ENCODE measurements at places on chromosomes 13 and 19.

- no peak for DNase-seq
Observed at GRCh38 chr13:110265682-110266430, 41.1 kb downstream of the COL4A1 start.

DNA sequence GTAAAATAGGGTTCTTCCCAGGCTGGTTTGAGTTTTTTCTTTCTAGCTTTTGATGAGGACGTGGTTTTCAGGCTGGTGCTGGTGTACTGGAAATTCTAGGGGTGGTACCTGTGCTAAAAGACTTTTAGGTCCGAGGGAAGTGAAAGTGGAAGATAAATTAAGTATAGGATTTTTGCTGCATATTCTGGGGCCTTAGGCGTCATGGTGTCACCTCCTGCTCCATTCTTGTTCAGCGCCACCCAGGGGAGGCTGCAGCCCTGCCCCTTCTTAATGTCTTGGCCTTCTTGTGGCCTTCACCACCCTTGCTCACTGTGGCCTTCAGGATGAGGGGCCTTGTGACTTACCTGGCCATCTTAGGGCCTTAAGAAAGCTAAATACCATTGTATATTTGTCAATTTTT lies 12.4 kb downstream of the ZNF552 start:
- no peak for DNase-seq

DNA sequence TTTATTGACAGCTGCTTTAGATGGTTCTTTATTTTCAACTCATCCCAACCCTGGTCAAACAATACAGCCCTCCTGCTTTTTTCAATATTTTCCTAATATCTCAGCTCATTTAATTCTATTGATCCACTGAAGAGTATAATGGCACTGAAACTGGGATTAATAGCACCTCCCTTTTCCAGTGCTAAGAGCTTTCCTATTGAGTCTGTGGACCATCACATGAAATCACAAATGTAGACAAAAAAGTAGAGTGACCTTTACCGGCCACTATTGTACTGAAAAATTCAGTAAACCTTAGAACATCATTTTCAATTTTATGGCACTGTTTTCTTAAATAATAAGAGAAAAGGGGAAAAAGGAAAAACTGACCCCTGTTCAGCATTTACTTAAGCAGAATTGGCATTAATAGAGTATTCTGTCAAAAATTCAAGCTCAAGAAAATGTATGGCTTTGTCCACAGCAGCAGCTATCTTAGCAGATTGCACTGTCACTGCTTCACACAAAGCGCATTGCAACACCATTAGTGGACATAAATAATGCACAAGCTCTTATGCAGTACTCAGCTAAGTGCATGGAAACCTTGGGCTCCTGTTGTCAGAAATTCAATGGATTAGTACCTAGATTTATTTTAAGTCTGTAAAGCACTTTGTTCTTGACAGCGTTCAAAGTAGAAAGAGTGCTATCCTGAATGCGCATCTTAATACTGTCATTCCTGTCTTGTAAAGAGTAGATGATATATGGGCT lies 851.0 kb upstream of the KLHL1 start:
- no peak for DNase-seq

DNA sequence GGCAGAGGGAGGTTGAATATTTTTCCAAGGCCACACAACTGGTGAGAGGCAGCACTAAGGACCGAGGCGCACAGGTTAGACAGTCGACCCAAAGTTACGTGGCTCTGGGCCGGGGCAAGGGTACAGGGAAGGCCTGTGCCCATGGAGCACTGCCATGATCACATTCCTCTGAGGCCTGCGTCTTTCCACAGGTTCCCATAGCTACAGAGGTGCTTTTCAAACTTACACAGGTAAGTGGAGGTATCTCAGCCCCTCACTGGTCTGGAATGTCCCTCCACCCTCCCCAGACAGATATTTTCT lies 814 bp downstream of the ZNF211 start:
- DNase-seq, result no peak

DNA sequence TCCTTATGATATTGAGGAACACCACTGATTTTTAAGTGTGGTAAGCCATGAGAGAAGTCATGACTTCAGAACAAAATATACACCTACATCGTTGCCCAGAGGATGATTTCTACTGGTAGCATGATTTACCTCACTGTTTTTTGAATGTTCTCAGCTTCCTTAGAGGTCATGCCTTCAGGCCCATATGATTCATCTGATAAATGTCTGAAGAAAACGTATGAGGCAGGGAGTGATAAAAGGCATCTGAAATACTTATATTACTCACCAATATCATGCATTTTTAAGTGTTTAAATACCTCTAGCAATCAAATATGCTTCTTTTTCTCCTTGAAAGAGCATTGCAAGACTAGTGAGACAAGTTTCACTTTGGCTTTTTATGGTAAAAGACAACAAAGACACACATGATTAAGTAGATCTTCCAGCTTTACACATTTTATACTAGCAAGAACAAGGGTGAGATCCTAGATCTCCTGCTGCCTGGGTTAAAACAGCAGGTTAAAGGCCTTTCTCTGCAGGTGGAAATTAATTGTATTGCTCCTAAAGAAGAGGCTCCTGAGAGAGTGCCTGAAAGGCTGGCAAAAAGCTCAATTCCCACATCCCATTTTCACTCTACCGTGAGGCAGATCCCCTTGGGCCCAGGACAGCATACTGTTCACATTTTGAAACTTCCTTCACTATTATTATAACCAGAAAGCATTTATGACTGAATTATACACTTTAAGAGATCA lies 432.4 kb downstream of the SLITRK1 start:
- no peak for DNase-seq

- no peak for DNase-seq
Observed at GRCh38 chr19:29695765-29696564, 19.1 kb downstream of the C19orf12 start.

- DNase-seq, result no peak
Observed at GRCh38 chr13:35621989-35622388, 145.5 kb upstream of the MAB21L1 start.

GRCh38 chr13:51799261-51799660 lies 4.7 kb downstream of the DHRS12 start:
- DNase-seq, result no peak
